Activated CD4-positive, alpha-beta T cell treated with anti-CD3 and anti-CD28 coated beads, Interleukin-10, Interleukin-2, amounts not matched to agents 100 ng/mL and 50 ng/mL, durations not matched to agents 16 hours and 8 hours (primary cell): ENCODE measurements at places on chromosomes 13 and 19.

DNA sequence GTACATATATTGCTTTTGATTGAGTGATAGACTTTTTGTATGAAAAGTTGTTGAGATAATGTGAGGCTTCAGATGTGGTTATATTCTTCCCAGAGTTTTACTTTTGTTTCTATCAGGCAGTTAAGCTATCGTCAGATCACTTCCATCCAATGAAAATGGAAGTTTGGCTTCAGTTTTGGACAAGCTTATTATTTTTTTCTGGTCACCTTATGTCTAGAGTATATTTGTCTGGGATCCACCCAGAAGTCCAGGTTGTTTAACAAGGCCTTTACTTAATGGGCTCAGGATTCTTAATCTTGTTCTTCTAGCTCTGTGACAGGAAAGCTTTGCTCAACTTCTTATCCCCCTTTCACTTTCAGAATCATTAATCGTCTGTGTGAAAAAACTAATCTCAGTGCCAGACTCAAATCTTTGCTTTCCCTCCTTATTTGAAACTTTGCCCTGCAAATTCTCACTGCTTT lies 150.9 kb downstream of the PDS5B start:
- DNase-seq: peak; percentile 64

DNA sequence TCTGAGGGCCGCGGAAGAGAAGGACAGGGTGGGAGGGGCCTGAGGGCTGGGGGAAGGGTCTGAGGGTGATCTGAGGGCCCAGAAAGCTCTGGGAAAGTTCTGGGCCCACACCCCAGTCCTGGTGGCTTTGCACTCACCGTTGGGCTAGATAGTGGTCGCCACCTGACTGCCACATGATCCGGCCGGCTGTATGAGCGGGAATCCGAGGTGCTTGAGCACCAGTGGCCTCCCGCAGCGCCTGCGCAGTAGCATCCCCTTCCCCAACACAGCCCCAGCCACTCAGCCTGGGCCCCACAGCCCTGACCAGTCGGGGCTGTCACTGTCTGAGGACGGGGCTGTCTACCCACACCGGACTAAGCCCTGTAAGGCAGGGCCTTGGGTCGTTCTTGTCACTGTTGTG lies 15.0 kb downstream of the PRODH2 start:
- peak; percentile 16 for DNase-seq

DNA sequence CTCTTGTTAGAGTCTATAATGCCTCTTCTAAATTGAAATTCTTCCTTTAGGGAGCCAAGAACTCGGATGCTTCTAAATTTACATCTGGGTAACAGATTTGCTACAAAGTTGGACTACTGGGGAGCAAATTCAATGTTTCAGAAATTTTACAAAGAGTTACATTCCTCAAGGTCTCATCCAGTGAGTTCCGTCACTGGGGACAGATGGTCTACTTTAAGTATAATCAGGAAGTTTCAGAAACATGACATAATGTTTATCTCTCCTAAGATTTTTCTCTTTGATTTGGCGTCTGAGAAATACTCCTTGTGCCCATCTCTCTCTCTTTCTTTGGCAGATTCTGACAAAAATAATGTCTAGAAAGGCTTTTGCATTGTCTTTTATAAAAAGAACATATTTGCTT lies 81.5 kb upstream of the MBNL2 start:
- DNase-seq: no peak

DNA sequence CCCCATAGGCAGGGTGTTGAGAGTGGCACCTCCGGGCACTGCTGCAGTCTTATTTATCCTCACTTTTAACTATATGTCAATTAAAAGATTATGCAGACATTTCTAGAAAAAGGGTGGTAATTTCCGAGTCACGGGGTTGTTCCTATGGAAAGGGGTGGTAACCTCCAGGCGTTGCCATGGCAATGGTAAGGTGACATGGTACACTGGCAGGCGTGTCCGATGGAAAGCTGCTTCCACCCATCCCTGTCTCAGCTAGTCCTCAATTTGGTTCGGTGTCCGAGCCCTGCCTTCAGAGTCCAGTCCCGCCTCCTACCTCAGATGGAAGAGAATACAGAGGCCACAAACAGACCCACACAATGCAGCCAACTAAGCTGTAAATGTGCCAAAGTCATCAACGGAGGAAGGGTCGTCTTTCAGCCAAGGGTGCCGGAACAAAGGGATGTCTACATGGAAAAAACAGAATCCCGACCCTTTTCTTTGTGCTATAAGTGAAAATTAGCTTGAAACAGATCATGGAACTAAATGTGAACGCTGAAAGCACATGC lies 72.6 kb upstream of the C13orf46 start:
- no peak for DNase-seq
